ENCODE measurements at places on chromosomes 12 and 14.

GRCh38 chr14:34052658-34053014 lies 101.8 kb upstream of the EGLN3 start:
- DNase-seq, result no peak

DNA sequence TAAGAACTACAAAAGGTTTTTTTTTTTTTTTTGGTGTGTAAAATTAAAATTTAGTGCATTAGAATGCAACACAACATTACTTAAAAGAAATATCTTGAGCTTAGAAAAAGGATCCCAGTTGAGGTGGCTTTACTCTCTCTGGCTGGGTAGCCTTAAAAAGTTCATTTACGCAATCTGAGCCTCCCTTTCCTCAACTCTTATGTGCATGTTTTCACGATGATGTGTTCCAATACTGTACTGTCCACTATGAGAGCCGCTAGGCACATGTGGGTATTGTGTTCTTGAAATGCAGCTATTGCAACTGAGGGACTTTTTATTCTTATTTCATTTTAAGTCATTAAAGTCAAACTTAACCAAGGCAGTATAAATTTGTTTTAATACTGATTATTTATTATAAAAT lies 460.9 kb upstream of the SYT1 start:
- DNase-seq, result no peak

GRCh38 chr12:21301-22189 lies 45.0 kb upstream of the IQSEC3 start:
- no peak for DNase-seq

DNA sequence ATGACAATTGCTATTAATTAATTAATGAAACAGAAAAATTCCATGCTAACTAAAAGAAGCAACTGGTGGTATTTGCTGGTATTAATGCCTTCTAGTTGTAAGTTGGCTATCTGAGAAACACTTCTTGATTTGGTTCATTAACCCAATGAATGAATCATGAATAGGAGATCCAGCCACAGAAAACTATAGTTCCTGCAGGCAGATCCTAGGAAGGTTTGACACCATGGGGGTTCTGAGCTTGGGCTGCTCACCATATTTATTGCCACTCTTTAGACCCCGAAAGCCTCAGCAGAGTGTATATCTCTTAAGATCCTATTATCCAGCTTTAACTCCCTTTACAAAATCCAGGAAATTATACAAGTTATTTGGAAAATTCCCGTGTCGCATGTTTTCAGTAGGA lies 81.4 kb upstream of the REP15 start:
- DNase-seq, result no peak

DNA sequence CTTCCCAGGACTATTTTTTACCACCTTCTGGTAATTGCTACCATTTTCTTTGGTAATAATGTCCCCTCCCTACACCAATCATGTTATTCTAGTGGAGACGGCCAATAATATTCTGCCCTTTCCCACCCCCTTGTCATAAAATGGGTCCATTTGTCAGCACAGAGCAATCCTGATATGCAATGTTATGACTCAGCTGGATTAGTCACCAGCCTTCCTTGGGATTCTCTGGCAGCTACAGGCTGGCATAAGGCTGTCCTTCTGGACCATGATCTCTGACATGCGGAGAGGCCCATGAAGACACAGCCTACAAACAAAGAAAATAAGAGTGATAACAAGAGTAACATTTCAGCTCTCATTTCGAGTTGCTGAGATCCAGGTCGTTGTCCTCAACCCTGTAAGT lies 222.0 kb upstream of the CPNE8 start:
- DNase-seq, result no peak

DNA sequence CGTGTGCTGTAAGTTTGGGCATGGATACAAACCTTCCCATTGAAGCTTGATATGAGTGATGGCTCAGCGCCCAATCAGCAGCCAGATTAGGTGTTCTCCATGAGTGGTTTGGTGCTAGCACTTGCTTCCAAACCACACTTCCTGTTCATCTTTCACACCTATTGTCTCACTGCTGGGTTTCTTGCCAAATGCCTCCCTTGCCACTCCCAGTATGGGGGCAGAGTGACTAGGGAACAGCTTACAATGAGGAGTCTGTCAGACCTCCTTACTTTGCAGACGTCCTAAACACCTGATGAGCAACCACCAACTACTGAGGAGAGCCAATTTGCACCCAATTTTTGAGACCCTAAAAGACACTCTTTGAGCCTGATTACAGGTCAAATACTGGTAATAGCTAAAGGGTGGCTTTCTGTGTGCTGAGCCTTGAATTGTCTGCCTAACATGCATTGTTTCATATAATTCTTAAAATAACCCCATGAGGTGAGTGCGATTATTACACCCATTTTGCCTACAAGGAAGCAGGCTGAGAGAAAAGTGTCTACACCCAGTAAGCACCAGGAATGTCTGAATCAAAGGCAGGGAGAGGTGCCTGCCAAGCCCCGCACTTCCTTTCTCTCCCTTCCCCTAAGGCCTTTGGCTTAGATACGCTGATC lies 48.4 kb upstream of the FOS start:
- no peak for DNase-seq

Measured in stimulated activated CD8-positive, alpha-beta memory T cell treated with anti-CD3 and anti-CD28 coated beads, Interleukin-7, amount 100 ng/mL, for 1 hour (primary cell).